ENCODE measurements at places on chromosomes 1 and 21.

DNA sequence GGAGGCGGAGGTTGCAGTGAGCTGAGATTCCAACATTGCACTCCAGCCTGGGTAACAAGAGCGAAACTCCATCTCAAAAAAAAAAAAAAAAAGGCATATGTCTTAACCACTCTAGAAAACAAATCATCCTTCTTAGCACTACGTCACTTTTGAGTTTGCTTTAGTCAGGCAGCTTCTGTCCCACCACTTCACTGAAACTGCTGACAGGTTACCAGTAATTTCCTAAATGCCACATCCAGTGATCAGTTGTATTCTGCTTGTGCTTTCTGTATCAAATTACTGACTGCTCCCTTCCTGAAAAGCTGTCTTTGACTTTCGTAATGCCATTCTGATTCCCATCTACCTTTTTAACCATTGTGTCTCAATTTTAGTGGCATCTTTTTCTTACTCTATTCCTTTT is 21.7 kb downstream of the RCOR3 start:
- no peaks in the 10 kb centered on the region for H3K4me1 ChIP-seq
- no peak for DNase-seq
- H3K36me3 ChIP-seq: peaks cover 14% of the 10 kb centered on the region
- H3K27ac ChIP-seq: no peak overlapping the region
- H3K4me3 ChIP-seq: no peak overlapping the region
- no peaks in the 10 kb centered on the region for H3K27me3 ChIP-seq

- peaks cover 22% of the 10 kb centered on the region for H3K4me1 ChIP-seq
- H3K4me3 ChIP-seq: no peak overlapping the region
- no peaks in the 10 kb centered on the region for H3K36me3 ChIP-seq
- H3K27me3 ChIP-seq: peaks cover 5% of the 10 kb centered on the region
These were observed 77.0 kb upstream of the CXADR start for GRCh38 chr21:17435565-17436543.

GRCh38 chr1:77540501-77541161 is 141.8 kb downstream of the ZZZ3 start:
- no peaks in the 10 kb centered on the region for H3K27me3 ChIP-seq
- H3K4me3 ChIP-seq: no peak overlapping the region
- H3K36me3 ChIP-seq: no peaks in the 10 kb centered on the region

- H3K27me3 ChIP-seq: peaks cover 2% of the 10 kb centered on the region
- peaks cover 20% of the 10 kb centered on the region for H3K4me1 ChIP-seq
- H3K4me3 ChIP-seq: no peak overlapping the region
- H3K36me3 ChIP-seq: peaks cover 6% of the 10 kb centered on the region
- DNase-seq: no peak
These were observed 281.4 kb downstream of the GRIK1 start for GRCh38 chr21:29658177-29658933.

DNA sequence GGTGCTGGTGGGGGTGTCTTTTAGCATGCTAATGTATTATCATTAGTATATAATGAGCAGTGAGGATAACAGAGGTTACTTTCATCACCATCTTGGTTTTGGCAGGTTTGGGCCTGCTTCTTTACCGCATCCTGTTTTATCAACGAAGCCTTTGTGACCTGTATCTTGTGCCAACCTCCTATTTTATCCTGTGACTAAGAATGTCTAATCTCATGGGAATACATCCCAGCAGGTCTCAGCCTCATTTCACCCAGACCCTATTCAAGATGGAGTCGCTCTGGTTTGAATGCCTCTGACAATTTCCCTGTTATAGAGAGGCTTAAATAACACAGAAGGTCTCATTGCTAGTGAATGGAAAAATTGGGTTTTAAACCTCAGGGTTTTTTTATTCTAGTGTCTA is 300.8 kb upstream of the PROX1 start:
- peaks cover 6% of the 10 kb centered on the region for H3K27me3 ChIP-seq
- no peak overlapping the region for H3K4me3 ChIP-seq
- DNase-seq: no peak

GRCh38 chr1:247906504-247907047 is 11.2 kb downstream of the OR2W3 start:
- H3K27me3 ChIP-seq: no peaks in the 10 kb centered on the region
- H3K4me1 ChIP-seq: no peaks in the 10 kb centered on the region
- no peaks in the 10 kb centered on the region for H3K36me3 ChIP-seq
- no peak overlapping the region for H3K4me3 ChIP-seq
- H3K27ac ChIP-seq: no peak overlapping the region
- DNase-seq: no peak

DNA sequence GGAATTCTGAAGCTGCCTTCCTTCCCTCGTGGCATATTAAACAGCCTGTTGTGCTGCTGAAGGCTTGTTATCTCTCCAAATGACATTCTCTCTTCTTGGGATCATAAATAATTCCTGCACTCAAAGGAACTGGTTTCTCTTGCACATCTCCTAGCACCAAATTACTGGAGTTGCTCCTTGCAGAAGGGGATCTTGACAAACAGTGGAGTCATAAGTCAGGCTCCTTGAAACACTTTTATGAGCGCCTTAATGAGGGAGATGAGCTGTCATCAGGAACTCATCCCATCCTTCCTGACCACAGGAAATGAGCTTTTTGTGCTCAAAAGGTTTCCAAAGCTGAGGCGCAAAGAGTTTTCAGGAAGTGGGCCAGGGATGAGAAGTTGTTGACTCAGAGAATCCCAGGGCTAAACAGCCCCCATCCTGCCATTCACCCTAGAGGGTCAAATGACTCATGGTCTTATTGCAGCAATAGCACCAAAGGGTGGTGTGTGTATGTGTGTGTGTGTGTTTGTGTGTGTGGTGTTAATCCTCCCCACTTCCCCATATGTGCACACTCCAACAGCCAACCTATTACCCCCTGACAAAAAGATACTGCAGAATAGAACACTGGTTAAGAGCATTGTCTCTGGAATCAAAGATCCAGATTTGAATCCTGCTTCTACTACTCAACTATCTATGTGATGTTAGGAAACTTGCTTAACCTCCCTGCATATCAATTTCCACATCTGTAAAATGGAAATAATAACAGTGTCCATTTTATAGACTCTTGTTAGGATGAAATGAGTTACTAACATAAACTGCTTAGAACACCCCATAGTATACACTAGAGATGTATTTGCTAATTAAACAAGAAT is 2.8 kb upstream of the PHC2 start:
- no peak overlapping the region for H3K4me3 ChIP-seq
- H3K36me3 ChIP-seq: no peaks in the 10 kb centered on the region
- H3K27ac ChIP-seq: no peak overlapping the region
- no peaks in the 10 kb centered on the region for H3K27me3 ChIP-seq
- peaks cover 16% of the 10 kb centered on the region for H3K4me1 ChIP-seq

All from progenitor cell of endocrine pancreas (in vitro differentiated cells).